ENCODE measurements at places on chromosomes 12 and 14.

GRCh38 chr14:25406818-25407217 is 356.9 kb upstream of the STXBP6 start:
- no peak for DNase-seq

DNA sequence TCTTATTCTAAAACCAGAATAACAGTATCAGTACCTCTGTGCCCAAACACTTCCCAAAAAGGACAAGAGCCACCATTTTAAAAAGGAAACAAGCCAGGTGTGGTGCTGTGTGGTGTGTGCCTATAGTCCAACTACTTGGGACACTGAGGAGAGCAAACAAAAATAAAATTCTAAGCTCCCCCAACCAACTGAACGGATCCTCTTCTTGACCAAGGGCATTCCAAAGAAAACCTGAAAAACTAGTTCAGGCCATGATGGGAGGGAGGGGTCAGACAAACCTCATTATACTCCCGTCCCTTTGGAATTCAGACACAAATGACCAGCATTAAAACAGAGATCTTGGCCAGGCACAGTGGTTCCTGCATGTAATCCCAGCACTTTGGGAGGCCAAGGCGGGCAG is 20.5 kb downstream of the SLC11A2 start:
- no peak for DNase-seq

DNA sequence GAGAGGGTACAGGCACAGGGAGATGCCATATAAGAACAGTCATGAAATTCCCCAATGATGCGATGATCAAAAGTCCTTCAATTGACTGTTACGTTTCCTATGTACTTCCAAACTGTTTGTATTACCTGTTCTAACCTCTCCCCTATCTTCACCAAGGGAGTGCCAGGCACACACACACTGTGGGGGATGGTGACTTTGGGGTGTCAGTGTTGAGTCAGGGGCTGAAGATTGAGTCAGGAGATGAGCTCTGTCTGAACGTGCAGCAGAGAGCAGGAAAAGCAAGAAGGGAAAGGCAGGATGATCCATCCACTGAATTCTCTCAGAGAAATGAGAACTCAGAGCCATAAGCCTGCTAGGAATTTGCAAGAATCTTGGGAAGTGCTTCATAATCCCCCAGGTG is 153.4 kb downstream of the EFCAB11 start:
- DNase-seq: no peak

GRCh38 chr12:62632411-62632918 is 165.8 kb downstream of the MON2 start:
- DNase-seq: no peak

GRCh38 chr14:25944020-25944419 is 653.8 kb downstream of the NOVA1 start:
- DNase-seq: no peak

GRCh38 chr12:64582862-64583261 is 27.4 kb upstream of the RASSF3 start:
- DNase-seq: no peak

- no peak for DNase-seq
Measured at GRCh38 chr12:7047306-7047705, 13.2 kb upstream of the C1S start.

- DNase-seq: no peak
Measured at GRCh38 chr12:77049767-77050353, 15.5 kb downstream of the E2F7 start.

DNA sequence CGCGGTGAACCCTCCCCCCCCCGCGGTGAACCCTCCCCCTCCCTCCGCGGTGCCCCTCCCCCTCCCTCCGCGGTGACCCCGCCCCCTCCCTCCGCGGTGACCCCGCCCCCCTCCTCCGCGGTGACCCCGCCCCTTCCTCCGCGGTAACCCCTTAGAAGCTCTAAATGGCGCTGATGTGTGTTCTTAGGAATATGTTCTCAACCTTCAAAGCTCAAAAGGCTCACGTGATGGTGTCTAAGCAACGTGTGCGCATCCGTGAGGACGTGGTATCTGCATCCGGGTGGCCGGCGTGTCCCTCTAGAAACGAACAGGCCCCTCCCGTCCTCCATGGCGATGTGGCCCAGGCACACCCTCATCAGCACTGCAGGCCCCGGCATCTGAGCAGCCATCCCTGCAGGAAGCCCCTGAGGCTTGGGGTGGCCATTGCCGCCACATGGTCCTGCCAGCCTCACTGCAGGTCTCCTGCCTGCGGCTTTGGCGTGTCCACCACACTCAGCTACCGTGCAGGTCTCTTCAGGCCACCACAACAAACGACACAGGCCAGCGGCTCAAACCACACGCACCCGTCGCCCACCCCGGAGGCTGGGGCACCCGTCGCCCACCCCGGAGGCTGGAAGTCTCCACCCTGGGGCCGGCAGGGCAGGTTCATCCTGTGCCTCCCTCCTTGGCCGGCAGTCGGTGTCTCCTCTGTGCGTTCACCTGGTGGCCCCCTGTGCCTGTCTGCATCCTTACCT is 14.5 kb upstream of the FBRSL1 start:
- no peak for DNase-seq

DNA sequence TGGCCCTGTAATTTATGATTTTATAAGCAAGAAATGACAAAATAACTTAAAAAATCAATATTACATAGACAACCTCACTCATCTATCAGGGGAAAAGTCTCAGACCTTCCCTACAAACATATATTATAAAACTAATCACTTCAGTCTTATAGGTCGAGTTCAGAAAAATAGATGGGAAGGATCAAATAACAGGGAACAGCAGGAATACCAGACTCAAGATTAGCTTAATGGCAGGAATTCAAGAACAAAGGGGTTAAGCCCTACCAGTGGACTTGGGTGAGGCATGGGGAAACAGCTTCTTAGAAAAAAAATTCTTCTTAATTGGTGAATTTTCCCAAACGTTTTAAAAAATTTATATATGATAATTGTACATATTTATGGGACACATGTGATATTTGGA is 51.6 kb upstream of the CRY1 start:
- no peak for DNase-seq

- no peak for DNase-seq
Measured at GRCh38 chr14:105475269-105476096, 862 bp downstream of the CRIP2 start.

GRCh38 chr14:66011855-66012254 is 474.3 kb upstream of the CCDC196 start:
- DNase-seq: no peak

DNA sequence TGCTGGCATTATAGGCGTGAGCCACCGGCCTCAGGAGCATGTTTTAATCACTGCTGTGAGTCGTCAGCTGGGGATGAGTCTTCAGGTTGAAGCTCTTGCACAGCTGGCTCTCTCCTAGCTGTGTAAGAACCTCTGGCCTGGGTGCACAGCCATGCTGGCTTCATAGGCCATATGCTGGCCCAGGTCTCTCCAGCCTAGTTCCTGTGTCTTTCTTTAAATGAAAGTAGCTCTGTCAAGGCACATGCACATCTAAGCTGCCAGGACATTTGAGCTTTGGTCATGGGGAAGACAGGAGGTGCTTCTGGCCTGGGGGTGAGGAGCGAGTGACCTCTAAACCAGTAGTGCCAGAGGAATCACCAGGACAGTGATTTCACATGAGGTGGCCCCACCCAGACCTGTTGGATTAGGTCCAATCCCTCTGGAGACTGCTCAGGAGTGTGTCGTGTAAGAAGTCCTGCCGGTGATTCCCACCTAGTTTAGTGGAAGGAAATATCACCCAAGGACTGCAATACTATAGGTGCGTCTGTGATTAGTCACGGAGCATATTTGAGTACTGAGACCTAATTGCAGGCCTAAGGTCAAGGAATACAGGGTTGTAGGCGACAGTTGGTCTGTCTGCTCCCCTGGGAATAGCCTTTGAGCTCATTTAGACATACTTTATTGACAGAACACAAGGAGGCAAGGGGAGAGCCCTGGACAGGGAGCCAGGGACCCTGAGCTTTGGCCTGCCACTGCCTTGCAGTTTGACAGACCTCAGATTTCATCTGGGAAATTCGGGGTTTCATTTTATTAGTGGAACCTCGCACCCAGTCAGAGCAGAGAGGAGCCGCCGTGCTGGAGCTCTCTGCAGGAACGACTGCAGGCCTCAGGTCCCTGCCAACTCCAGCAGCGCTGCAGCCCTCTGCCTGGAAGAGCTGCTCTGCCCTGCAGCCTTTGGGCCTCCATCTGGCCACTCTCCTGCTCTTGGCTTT is 67.0 kb downstream of the ANKRD9 start:
- no peak for DNase-seq

Measured in activated T-cell treated with anti-CD3 and anti-CD28 coated beads for 1 hour (primary cell).